Lower leg skin (tissue), 4 donors: ENCODE measurements at places on chromosomes 4 and X. TPM values are rescaled to one million over a fixed set of nuclear protein-coding genes. Genes with fewer than 3 reads are reported as not detected.

DNA sequence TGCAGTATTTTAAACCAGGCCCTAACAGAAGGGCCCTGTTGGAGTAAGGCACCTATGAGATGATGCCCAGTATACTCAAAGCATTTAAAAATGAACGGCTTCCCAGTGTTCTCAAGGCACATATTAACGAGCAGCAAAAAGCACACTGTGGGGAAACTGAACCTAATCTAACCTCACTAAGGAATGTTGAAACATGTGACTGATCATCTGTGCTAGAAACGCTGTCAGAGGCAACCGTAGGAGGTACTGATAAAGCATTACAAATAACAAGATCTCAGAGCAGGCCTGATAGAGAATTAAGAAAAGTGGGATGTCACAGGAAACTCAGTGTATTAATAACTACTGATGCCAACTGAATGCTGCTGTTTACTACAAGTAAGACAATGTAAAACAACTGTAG lies 24.0 kb downstream of the ASB9 start:
- no peak for DNase-seq

GRCh38 chr4:182188622-182189021 lies 54.6 kb upstream of the TENM3 start:
- no peak for DNase-seq

The WNK3 gene
- total RNA-seq = 1.2 TPM

DNA sequence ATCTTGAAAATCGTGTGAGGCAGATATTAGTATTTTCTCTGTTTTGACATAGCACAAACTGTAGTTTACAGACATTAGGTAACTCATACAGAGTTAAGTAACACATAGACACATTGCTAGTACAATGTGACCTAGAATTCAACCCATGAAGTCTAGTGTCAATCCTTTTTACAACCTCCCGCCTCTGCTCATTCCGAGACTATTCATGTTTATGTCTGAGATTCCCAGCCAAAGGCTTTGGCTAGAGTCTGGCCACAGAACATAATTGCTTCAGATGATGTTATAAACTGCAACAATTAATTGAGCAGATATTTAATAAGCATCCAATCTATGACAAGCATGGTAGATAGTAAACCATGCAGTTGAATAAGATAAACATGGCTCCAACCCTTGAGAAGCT lies 841.0 kb downstream of the STIM2 start:
- no peak for DNase-seq

The PPP4R3C gene
- total RNA-seq = not detected

GRCh38 chr4:150743564-150744342 lies 161.8 kb downstream of the MAB21L2 start:
- no peak for DNase-seq

DNA sequence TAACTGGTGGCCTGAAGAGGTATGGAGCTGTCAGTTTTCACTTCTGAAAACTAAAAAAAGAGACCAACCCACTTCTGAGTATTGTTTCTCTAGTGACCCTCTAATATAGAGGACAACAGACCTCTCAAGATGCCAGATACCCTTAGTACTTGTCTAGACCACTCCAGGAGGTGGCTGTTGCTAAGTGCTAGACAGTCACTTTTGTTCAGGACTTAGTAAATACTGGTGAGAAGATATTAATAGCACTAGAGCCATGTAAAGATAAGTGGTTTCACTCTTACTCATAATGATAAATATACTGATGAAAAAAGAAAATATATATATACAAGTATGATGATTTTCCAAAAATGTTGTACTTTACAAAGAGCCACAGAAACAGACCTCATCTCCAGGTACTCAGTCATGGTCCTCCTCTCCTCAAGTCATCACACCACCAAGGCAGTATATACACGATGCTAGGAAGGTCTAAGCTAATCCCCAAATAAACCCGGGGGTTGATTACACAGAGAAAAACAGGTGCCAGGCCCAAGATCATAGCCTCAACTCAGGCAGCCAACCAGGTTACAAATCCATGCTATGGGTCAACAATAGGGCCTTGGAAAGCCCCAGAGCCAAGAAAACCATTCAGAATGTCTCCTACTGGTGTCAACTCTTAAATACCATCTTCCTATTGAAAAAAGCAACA lies 66.9 kb downstream of the ARHGEF9 start:
- DNase-seq = no peak

The CCNA2 gene
- 4.9 TPM for total RNA-seq

DNA sequence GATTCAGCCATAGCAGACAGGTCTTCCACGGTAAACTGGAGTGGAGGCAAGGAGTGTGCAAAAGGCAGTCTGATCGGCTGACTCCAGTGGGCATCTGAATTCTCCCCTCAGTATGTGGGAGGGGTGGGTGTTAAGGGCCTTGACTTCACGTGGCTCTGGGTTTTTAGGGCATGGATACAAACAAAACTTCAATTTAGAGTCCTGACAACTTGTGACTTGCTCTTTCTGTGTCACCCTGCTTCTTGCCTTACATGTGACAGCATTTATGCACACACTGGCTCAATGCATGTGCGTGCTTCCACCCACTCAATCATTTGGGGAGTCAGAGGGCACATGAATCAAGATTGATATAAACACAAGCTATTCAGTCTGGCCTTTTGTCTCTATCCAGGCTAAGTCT lies 17.5 kb downstream of the PLP1 start:
- DNase-seq = no peak

GRCh38 chr4:79626101-79626500 lies 218.1 kb upstream of the GK2 start:
- no peak for DNase-seq

DNA sequence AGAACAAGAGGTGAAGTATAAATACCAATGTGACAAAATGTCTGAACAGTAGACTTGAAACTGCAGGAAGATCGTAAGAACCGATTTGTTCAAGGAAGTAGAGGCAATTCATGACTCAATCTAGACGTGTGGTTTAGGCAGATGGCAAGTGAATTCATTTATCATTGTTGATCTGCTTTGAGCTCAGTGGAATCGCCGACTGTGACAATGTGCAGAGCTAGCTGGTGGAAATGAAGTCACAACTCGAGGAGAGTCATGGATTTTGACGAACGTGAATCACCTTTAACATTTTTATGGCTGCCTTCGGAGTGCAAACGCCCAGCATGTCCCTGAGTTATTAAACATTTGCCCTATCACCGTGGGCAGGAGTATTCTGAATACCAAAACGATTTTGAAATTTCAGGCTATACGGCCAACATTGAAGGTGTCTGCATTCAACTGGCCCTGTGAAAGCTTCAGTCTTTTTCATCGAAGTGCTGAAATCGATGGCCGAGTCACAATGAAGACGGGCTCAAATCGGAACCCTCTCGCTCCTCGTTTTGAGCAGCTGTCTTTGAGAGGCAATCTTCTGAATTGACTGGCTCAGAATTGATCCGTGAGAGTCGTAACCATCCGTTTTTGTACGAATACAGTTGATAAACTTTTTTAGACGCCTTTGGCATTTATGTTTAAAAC lies 689 bp upstream of the OGT start:
- DNase-seq = no peak

GRCh38 chr4:130812117-130812765 lies 1716.3 kb downstream of the C4orf33 start:
- DNase-seq = no peak

The KCND1 gene
- total RNA-seq = 0.26 TPM

- DNase-seq = no peak
Measured at GRCh38 chr4:75513526-75514130, 575 bp downstream of the RCHY1 start.

- DNase-seq = no peak
Measured at GRCh38 chrX:13096728-13097127, 52.3 kb upstream of the FAM9C start.

DNA sequence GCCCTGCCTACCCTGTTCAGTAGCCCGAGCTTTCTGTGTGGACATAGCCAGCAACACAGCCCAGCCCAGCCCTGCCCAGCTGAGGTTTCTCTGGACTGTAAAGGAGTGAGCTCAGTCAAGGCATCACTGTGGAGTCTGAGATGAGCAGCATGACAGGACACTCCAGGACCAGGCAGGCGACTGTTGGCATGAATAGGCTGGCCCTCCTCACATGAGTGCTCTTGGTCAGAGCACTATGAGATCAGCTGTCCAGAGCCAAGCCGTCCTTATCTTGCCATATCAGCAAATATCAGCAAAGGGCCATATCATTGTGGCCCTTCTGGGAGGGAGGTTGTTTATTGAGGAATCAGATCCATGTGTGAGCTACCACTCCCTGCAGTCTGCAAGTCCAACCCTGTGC lies 30.9 kb downstream of the REELD1 start:
- no peak for DNase-seq

The EFNB1 gene
- total RNA-seq = 105 TPM

- no peak for DNase-seq
Measured at GRCh38 chr4:114136069-114136468, 156.6 kb upstream of the ARSJ start.

DNA sequence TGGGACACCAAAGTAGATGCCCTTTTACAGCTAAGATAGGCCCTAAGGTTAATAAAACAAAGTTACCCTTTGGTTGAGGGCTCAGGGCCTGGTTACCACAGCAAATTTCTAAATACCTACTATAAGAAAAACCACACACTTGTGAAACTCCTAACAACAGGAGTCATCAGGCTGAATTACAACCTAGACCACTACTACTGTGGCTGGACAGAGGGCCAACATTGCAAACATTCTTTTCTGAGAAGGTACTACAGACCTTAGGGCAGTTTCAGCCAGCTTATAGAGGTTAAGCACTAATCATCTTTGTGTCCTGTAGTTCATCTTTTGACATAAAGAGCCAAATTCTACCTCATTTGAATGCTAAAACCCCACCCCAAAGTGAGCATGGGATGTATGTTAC lies 504.0 kb downstream of the RAPGEF2 start:
- DNase-seq = no peak

DNA sequence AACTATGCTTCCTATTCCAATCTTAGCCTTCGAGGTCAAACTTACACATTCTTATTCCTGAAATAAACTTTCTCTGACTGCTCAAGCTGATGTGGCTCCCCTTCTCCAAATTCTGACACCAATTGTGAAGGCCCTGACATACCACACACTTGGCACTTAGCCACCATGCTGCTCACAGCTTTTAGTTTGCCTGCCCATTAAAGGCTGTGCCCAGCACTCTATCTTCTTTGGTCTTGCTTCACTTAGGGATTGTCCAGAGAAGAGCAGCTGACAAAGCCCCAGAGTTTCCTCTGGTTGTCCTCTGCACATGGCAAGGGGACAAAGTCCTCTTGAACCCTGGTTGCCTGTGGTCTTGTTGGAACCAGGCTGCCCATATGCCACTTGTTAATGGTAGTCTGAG lies 126.1 kb downstream of the ARHGEF9 start:
- DNase-seq = no peak

DNA sequence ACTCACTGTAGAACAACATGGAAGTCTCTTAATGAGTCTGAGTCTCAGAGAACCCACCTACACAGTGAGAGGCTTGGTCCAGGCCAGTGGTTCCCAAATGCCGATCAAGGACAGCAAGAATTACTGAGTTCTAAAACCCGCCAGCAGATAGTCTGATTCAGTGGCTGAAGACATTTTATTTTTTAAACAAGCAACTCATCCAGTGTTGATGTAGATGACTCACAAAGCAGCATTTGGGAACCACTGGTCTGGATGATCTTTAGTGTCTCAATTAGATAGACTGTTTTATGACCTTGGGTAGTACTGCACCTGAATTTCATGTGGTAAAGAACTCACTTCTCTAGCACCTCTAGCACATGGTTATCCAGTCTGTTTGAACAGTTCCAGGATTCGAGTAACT lies 193.6 kb downstream of the FBXW7 start:
- no peak for DNase-seq

GRCh38 chrX:108309144-108309543 lies 129.1 kb downstream of the COL4A6 start:
- no peak for DNase-seq

The IDUA gene
- 10.0 TPM for total RNA-seq

DNA sequence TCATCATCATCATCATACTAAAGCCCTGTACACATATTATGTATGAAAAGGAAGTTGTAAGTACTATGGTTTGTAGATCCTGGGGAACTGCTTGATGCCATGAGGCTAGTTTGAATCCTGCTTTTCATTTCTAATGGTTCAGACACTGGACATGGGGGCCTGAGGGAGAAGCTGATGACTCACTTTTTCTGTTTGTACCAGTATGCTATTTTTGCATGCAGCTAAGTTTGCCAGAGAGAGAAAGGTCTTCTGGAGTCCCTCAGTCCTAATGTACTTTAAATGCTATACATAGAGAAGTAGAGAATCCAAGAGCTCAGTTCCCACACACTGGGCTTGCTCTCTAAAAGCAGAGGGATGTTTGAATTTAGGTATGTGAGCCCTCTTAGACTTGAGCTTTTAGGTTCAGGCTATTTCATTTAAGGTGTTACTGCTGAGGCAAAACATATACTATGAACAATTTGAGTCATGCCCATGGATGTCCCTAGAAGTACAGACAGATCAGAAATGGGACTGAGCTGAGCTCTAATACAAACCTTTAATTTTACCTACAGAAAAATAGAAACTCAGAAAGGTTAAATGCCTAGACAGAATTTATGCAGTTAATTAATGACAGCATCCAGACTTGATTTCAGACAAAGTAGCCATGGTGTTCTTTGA lies 17.6 kb upstream of the HS3ST1 start:
- DNase-seq = no peak

The SORBS2 gene
- 34.7 TPM for total RNA-seq

DNA sequence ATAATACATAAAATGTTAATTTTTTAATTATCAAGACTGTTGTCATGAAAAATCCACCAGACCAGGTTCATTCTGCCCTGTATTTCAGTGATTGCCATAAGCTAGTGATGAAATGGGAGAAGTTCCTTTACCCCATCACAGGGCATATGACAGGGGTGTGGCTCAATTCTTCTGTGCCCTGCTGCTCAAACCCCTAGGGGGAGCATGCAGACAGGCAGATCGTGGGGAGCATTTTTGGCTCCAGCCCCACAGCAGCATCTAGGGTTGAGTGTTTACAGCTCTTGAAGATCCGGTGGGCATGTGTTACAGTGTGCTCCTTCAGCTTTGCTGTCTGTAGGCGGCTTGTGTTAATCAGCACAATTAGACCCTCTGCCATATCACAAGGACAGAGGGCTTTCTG lies 700.7 kb downstream of the PCDH18 start:
- DNase-seq = no peak

DNA sequence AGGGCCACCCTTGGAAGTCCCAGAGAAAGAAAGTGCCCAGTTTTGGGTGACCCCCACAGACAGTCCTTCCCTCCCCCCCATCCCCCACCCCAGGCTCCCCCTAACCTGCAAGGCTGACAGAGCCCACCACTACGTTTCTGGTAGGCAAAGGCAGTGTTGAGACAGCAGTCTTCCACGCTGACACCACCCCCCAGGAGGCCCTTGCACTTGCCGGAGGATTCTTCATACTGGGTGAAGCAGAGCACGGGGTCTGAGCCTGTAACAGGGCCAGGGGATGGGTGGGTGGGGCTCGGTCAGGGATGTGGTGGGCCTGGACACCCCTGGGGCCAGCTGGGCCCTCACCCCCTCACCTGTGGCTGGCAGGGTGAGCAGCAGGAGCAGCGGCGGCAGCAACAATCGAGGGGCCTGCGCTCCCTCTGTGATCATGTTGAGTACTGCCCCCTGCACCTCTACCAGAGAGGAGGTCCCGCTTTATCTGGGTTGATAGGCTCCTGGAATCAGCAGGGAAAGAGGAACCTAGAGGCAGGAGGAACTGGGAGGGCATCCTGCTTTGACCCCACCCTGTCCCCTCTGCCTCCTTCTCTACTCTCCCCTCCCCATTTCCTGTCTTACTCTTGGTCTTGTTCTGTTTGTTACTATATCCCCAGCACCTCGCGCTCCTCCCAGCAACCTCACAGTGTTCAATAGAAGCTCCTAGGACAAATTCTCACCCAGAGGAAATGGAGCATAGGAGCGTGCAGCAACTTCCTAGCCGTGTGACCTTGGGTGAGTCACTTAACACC lies at the start of gene CFP:
CFP (minus strand) TSS at position 512 of the 782 bp plus-strand sequence; CDS start at position 426, 86 bp downstream.
- DNase-seq = no peak

- DNase-seq = no peak
Measured at GRCh38 chr4:105504744-105505143, 30.9 kb upstream of the PPA2 start.
